ENCODE measurements at places on chromosomes 16 and 17. TPM values are rescaled to one million over a fixed set of nuclear protein-coding genes. Genes with fewer than 3 reads are reported as not detected.

Gene ZBTB4
- total RNA-seq: 20.6 TPM

Gene CKLF
- total RNA-seq: 61.6 TPM

Gene KRTAP4-9
- total RNA-seq: not detected

Gene ATP2A1
- 1.4 TPM for total RNA-seq

Gene TNFSF13
- 0.53 TPM for total RNA-seq

Gene DNASE1
- 4.2 TPM for total RNA-seq

Gene MPV17L
- 5.7 TPM for total RNA-seq
